H9 (cell line): ENCODE measurements at places on chromosomes 11 and 22.

GRCh38 chr11:26992031-26992541 is 1.8 kb upstream of the FIBIN start:
- DNase-seq = no peak

DNA sequence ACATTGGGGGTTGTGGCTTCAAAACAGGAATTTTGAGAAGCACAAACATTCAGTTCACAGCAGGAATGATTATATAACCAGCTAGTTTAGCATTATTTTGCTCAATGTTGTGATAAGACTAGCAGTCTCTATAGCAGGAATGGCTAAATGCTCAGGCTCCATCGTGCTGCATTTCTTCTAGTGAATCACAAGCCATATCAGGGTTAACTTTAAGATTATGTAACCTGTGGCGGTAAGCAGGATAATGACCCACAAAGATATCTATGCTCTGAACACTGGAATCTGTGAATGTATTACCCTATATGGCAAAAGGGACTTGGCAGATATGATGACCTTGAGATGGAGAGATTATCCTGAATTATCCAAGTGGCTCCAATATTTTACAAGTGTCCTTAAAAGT is 14.8 kb downstream of the FSHB start:
- no peak for DNase-seq

DNA sequence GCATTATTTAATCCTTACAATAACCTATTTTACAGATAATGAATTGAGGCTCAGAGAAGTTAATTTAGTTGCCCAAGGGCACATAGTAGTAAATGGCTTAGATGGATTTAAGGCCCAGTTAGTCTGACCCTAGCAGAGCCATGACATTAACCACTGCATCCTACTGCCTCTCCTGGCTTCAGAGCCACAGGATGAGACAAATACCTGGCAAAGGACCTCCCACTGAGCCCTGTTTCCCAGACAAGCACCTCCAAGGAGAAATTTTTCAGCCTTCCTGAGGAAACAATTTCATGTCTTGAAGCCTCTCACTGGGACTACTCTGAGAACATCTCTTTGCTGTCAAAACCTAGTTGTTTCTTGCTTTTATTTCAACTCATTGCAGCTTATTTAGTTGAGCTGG is 28.4 kb downstream of the IZUMO1R start:
- no peak for DNase-seq

- DNase-seq = peak; percentile 84
Observed at GRCh38 chr11:120168960-120169681, 31.2 kb upstream of the TRIM29 start.

- no peak for DNase-seq
Observed at GRCh38 chr11:17700991-17701390, 18.4 kb upstream of the MYOD1 start.

- no peak for DNase-seq
Observed at GRCh38 chr11:95147364-95147905, 57.8 kb downstream of the ENDOD1 start.

DNA sequence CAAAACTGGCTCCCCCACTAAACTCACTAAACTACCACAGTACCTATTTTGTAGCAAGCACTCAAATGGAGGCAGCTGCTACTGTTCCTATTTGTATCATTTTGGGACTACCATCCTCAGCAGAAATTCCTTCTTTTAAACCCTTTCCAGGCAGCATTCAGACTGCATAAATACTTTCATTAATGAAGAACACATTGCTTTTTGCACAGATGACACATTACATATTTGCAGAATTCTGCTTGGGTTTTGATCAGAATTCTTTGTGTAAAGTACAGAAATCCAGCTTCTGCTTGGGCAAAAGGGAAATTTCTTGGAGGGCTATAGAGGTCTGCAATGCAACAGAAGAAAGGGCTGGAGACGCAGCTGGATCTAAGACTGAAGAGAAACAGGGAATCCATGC is 24.2 kb downstream of the RBX1 start:
- no peak for DNase-seq

DNA sequence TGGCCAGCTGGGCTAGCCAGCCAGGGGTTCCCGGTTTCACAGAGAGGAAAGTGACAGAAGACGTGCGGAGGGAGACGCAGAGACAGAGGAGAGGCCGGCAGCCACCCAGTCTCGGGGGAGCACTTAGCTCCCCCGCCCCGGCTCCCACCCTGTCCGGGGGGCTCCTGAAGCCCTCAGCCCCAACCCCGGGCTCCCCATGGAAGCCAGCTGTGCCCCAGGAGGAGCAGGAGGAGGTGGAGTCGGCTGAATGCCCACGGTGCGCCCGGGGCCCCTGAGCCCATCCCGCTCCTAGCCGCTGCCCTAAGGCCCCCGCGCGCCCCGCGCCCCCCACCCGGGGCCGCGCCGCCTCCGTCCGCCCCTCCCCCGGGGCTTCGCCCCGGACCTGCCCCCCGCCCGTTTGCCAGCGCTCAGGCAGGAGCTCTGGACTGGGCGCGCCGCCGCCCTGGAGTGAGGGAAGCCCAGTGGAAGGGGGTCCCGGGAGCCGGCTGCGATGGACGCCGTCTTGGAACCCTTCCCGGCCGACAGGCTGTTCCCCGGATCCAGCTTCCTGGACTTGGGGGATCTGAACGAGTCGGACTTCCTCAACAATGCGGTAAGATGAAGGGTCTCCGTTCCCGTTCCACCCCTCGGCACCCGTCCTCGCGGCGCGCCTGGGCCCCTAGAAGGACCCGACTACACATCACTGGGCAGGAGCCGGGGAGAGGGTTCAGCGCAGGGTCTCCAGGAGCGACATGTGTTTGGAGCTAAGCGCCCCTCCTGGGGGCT is at the start of gene CREB3L1:
TSS of gene CREB3L1 (plus strand) at position 41 of the 765 bp plus-strand sequence. CDS start at position 491, 450 bp downstream.
- DNase-seq = peak; percentile 69

- no peak for DNase-seq
Observed at GRCh38 chr11:120489799-120490198, 21.7 kb upstream of the GRIK4 start.
